ENCODE measurements at places on chromosomes 2 and 18.

DNA sequence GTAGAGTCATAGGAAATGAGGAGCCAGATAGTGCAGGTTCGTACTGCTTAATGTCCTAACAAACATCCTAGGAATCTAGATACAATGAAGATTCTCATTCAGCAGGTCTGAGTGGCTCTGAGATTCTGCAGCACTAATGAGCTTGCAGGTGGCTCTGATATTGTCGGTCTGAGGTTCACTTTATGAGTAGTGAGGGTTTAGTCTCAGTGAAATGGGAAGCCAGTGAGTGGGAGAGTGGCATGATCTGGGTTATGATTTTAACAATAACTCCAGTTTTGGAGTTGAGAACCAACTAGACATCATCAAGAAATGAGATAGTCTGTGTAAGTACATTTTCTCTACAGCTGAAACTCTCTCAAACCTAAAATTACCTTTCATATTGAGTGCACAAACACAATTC lies 166.8 kb upstream of the SP5 start:
- DNase-seq: no peak

DNA sequence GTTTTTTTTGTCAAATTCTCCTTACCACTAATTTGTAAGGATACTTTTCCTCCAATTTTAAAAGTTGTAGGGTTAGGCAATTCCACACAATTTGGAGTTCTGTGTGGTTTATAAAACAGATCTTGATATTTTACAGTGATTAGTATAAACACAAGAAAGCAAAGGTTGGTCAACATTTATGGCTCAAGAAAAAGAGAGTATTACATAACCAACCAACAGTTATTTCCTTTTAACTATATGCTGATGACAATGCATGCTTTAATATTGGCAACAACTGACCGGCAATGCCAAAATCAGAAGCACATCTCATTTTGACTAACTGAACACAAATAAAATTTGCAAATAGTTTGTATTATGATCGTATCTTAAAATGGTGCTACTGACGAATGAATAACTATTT lies 137.2 kb downstream of the CDH2 start:
- no peak for DNase-seq

GRCh38 chr2:140747090-140747489 lies 1383.7 kb downstream of the LRP1B start:
- no peak for DNase-seq

GRCh38 chr2:177501186-177501585 lies 108.6 kb downstream of the AGPS start:
- no peak for DNase-seq

GRCh38 chr2:70029814-70030409 lies 57.4 kb upstream of the PCBP1 start:
- DNase-seq: peak; percentile 36

GRCh38 chr2:102005989-102006885 lies 14.5 kb downstream of the IL1R2 start:
- DNase-seq: no peak

DNA sequence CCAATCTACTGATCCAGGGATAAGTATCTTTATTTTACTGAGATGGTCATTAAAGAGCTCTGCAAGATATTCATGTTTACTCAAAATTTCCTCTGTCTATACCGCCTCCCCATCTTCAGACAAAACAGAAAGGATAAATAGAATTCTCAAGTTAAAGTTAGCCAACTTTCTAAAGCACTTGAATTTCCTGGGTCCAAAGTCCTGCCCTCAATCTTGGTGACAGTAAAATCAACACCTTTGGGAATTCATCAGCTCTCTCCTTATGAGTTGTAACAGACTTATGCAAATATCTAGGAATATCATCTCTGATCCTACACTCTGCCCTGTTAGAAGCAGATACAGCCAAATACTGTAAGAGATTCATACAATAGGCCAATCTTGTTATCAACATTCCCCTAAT lies 122.5 kb upstream of the HAAO start:
- DNase-seq: no peak

DNA sequence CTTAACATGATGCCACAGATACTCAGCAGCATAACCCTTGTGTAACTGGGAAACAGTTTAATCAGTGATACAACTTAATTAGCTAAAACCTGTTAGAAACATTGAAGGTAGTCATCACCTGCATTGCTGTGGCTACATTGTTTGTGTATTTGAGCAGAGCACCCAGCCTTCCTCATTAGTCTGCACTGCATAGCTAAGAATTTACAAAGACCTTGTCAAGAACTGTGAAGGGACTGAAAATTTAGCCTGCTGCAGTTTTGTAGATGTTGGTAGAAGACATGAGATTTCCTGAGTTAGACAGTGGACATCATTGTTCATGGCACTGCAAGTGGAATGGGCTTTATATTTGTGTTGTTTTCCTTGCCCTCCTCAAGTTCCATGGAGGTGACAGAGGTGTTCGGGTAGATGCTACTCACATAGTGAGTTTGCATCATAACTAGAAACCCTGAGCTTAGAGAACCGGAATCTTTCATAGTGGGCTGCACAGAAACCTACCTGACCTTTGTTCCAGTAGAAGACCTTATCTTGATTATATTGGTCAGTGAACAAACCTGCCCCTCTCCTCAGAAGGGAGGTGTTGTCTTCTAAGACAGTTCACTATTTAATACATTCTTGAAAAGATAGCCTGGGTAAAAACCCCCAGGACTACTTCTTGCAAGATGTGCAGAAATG lies 12.5 kb downstream of the VAPA start:
- no peak for DNase-seq

GRCh38 chr2:204583773-204584172 lies 38.5 kb downstream of the PARD3B start:
- no peak for DNase-seq

DNA sequence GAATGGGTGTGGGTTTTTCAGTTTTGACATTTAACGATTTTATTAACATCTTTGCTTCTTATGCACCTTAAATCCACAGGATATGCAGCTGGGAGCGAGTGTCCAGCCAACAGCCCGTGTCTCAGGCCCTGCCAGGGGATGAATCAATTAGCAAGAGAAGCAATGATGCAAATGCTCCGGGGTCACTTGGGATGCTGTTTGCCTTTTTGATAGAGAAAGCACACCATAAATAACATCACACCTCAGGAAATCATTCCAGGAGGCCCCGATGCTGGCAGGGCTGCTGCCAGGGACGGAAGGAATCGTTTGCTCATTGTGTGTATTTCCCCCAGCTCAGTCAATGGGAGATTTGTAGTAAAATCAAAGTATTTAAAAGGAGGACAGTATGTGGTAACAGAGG lies 394.0 kb upstream of the HNRNPA3 start:
- no peak for DNase-seq

GRCh38 chr2:177243476-177243875 lies 21.1 kb downstream of the NFE2L2 start:
- no peak for DNase-seq

DNA sequence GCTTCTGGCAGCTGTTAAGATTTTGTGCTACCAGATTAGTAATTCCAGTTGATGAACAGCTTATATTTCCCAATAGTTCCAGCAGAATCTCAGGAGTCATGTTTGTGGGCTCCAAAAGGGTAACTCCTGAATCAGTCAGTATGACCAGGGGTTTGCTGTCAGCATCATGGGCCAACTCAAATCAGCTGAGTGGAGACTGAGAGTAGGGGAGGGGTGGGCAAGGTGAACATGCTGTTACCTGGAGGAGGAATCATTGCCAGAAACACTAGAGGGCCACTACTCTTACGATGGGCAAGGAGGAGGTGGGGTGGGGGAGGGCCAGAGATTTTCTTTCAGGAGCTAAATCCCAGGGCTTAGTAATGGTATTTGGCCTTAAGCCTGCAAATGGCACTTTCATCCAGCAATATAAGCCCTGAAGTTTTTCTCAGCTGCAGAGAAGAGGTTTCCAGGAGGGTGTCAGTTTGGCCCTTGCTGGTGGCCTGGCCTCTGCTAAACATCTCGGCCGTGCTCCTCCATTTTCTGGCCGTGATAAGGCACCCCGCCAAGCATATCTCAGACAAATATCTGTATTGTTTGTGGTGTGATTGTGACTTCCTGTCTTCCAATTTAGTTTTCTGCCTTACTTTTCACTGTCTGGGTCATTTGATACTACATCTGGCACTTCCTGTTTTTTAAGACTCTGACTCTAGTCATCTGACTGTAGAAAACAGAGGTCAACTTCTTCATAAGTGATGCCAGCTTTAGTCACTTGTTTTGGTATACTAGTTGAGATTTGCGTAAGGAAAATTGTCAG lies 120.5 kb upstream of the CXCR4 start:
- DNase-seq: no peak

- DNase-seq: no peak
Observed at GRCh38 chr2:19979932-19980331, 10.0 kb downstream of the WDR35 start.

DNA sequence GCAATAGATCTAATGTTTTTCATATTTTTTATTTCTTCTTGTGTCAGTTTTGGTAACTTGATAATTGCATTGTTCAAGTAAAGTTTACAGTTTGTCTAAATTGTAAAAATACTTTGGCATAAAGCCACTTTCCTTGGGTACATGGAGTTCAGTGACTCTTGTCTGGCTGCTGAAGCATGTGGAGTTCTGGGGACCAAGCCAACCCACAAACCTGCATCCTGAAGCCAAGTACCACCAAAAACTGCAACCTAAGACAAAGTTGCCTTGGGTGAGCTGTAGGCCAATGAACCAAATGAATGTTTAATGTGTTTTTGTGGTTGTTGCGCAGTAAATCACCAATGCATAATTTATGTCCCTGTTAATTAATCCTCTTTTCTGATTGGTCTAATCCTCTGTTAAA lies 872.6 kb downstream of the BCL11A start:
- no peak for DNase-seq

DNA sequence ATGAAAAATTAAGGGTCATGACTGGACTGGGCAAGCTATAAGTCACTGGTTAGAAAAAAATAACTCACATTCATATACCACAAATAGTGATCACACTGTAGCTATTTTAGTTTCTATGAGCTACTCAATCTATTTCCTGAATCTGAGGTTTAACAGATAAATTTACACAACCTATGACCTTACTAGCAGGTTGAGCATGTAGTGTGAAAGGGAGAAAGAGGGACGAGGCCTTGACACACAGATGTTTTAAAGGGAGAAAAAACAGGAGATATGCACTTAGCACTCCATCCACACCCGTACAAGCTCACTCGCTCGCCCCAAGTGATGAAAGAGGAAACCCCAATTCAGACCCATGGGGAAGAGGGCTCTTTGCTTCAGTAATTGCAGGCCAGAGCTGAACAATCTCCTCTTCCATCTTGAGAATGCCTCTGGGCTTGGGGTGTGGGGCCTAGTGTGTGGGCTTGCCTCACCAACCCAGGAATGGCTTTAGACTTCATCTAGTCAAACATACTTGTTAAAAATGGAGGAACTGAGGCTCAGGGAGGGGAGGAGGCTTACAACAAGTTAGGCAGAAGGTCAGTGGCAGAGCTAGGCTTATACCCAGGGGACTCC lies 10.7 kb downstream of the CYRIA start:
- no peak for DNase-seq

- no peak for DNase-seq
Observed at GRCh38 chr2:237205043-237205541, 119.4 kb downstream of the COPS8 start.

DNA sequence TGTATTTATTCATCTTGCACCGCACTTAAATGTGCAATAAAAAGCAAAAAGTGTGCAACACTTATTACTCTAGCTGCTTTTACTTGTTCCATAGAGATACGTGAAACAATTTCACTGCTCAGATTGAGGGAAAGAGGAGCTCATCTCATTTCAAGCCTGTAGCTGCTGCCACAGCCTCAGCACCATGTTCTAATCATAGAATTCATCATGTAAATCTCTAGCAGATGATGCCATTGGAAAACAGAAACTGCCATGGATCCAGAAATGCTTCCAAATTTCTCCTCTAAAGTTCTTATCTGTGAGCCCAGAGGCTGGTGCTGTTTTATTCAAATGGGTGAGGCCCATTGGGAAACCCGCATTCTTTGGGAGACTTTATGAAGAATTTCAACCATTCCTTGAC lies 2.0 kb downstream of the CDC42EP3 start:
- no peak for DNase-seq

DNA sequence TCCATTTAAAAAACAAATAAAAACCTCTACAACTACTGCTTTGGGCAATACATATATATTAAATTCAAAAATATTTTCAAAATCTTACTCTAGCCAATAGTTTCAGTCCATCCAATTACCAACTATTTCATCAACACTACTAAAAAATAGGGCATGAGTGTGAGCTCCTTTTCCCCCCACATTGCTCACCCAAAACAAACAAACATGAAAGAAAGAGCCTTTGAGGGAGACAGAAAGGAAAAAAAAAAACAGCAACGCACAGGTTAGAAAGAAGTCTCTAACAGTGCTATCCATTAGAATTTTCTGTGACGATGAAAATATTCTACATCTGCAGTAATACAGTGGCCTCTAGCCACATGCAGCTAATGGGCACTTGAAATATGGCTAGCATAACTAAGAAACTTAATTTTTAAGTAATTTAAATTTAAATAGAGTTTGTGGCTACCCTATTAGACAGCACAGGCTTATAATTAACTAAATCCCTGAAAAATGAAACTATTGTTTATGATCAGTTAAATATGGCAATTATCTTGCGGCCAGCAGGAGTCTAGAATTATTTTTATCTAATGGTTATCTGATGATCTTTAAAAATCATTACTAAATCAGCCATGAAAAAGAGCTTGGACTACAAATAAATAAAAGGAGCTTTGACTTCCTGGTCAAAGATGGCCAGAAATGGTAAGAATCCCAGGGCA lies 59.2 kb downstream of the RBMS1 start:
- DNase-seq: no peak

GRCh38 chr2:161085149-161085548 lies 75.1 kb upstream of the TANK start:
- no peak for DNase-seq

DNA sequence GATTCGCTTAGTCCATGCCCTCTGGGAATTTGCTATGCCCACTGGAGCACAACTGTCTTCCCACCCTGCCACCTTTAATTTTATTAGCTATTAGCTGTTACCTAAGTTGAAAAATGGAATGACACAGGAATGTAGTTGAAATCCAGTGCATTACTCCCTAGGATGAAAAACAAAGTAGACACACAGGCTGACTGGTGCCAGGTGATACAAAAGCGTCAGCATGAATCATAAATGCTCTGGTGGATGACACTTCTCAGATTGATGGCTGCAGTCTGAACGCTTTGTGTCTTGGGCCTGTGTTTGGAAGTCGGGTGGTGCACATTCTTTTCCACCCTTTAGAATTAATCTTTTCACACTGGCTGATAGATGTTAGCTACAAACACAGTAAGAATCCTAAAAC lies 802.0 kb downstream of the DCC start:
- DNase-seq: no peak

GRCh38 chr2:110905217-110905616 lies 172.8 kb downstream of the ACOXL start:
- DNase-seq: no peak

Measured in AG04450 (cell line).